Endothelial cell of coronary artery (primary cell): ENCODE measurements at places on chromosomes 4 and X. TPM values are rescaled to one million over a fixed set of nuclear protein-coding genes. Genes with fewer than 3 reads are reported as not detected.

Gene MAGEC2
- not detected in 2 replicates for total RNA-seq

Gene TASL
- not detected in 2 replicates for total RNA-seq

Gene CTAG2
- total RNA-seq: not detected in 2 replicates

Gene MAGED4B
- 13.7 and 46.1 TPM in 2 replicates for total RNA-seq

Gene MAGEC3
- total RNA-seq: 0.09 TPM in 1 of 2 replicates, not detected in the other

Gene TCEAL7
- total RNA-seq: 0.72 and 12.8 TPM in 2 replicates

Gene SMR3B
- not detected in 2 replicates for total RNA-seq
